ENCODE measurements at places on chromosomes 5 and 9. TPM values are rescaled to one million over a fixed set of nuclear protein-coding genes. Genes with fewer than 3 reads are reported as not detected.

PCDHGA12 gene
- total RNA-seq: 4.8 TPM

PDLIM4 gene
- total RNA-seq: 63.1 TPM

TRAF1 gene
- 1.5 TPM for total RNA-seq

OTP gene
- total RNA-seq: not detected

SEC16A gene
- 17.7 TPM for total RNA-seq

RFK gene
- 32.8 TPM for total RNA-seq

MPDZ gene
- total RNA-seq: 57.9 TPM
